Activated T-helper 1 cell treated with Interleukin-2 at 50 U/mL for 16 hours (primary cell): ENCODE measurements at places on chromosomes 4 and X.

GRCh38 chr4:165537028-165537648 is 158.3 kb downstream of the CPE start:
- no peak for DNase-seq

- no peak for DNase-seq
Observed at GRCh38 chrX:38363046-38363445, 10.6 kb downstream of the OTC start.

GRCh38 chrX:20767346-20767745 is 500.6 kb upstream of the RPS6KA3 start:
- no peak for DNase-seq

DNA sequence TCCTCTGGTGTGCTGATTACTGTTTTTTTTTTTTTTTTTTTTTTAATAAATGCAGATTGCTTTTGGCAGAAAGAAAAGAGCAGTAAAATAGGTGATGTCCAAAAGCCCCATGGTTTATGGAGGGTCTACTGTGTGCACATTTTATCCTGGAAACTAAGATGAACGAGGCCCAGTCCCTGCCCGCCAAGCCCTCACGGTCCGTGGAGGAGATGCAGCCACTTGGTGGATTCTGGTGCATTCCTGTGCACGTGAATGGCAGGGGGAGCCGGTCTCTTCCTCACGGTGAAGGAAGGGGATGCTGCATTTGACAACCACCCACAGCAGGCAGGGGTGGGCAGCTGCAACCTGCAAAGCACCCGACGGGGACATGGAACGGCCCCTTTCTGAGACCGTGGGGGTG is 100.2 kb upstream of the AFAP1 start:
- no peak for DNase-seq

DNA sequence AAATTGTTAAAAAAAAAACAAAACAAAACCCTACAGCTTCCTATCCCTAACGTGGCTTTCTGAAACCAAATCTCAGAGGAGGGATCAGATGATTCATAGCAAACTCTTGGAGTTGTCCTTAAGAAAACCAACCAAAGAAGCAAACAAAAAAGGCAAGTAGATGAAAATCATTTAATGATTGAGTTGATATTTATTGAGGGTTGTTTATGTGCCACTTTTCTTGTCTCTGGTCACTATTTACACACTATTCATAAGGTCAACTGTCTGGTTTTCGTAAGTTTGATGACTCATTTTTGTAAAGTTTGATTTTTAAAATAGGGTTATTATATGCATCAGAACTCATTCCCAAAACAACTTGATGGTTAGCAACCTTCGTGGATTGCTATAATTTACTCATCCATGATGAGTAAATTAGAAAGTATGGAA is 133.4 kb downstream of the UNC5C start:
- DNase-seq = no peak

- DNase-seq = no peak
Observed at GRCh38 chr4:153931804-153932203, 142.9 kb upstream of the SFRP2 start.

- DNase-seq = no peak
Observed at GRCh38 chrX:16646366-16647138, 3.4 kb upstream of the S100G start.

DNA sequence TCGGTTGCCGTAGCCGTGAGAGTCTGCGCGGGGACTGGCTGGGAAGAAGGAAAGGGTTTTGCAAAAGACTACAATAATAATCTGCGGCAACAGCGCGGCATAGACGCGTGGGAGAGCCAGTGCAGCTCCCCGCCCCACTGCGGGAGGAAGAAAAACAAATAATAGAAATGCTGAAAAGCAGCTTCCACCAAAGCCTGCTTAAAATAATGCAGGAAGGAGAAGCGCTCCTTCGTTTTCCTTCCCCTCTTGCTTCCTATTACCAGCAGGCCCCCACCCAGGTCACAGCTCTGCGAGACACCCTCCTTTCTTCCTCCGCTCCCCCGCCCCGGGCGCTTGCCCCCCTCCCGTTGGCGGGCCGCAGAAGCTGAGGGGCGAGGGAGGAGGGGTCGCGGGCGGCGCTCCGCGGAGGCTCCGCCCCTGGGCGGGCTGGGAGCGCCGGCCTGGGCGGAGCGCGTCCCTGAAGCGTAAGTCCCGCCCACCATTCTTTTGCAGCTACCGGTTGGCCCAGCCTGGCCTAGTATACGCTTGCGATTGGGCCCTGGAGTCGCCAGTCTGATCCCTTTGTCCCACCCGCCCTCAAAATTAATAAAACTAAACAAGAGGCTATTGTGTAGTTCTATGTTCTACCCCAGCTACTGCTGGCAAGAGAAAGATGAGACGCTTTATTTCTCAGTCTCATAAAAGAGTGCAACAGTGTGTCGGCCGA is 636 bp upstream of the AMOT start:
- peak; percentile 64 for DNase-seq

DNA sequence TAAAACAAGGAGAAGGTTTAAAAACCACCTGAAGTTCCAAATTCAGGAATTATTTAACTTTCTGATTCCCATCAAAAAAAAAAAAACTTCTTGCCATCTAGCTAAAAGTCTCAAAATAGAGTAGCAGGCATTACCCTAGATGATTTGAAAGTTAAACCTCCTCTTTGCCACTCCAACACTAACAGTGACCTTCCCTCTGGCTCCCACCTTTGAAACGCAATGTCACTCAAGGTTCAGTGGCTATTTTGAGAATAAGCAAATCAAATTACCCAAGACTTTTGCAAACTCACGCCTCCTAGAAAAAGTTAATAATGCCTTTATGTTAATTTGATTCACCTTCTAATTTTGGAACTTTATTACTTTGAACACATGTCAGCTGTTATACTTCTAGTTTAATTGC is 103.2 kb downstream of the ARHGAP6 start:
- no peak for DNase-seq

DNA sequence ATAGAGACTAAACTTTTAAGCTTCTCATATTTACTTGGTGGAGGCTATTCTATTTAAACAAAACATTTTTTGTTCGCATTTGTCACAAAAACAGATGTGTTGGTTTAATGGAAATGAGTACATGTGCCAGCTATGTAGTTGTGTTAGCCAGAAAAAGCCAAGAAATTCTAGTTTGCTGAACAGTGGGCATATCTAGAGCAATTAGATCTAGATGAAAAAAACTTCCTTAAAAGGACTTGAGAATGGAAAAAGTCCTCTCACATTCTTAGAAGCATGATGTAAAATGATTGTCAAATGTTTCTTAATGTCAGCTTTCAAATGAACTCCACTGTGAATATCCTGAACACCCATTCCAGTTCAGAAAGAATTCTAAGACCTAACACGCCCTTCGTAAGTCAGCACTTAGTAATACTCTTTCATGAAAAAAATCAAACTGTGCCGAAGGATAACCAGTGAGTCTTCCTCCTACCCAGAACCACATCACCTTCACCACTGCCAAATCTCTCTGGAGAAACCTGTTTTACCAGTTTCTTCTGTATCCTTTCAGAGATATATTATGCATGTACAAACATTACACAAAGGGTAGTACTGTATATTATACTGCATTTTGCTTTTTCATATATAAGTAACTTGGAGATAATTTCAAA is 28.2 kb downstream of the PHKA1 start:
- no peak for DNase-seq

DNA sequence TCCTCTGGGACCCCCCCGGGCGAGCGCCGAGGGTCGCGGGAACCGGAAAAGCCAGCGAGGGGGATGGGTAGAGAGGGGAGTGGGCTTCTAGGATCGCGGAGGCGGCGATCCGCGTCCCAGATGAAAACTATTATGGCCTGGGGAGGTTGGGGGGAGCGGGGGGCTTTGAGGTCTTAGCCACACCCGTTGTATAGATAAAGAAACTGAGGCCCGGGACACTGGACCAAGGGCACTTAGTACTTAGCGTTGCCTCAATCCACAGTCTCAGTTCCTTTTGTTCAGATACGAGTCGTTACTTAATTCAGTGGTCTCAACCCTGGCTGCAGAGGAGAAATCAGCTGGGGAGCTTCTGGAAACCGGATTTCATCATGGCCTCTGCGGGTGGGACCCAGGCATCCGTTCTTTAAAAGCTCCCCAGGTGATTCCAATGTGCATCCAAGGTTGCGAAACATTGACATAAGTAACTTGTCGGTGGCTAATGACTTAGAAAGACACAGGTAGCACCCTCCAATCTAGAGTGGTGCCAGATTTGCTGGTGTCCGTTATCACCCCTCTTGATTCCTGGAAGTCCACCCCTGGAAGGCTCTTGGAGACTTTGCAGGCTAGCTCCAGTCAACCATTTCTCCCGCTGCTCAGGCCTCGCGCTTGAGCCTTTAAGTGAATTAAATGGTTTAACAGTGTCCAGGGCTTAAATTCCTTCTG is 90.7 kb downstream of the GEMIN8 start:
- DNase-seq = no peak

GRCh38 chr4:112994732-112995464 is 54.6 kb upstream of the ANK2 start:
- DNase-seq = no peak

- DNase-seq = no peak
Observed at GRCh38 chr4:94131212-94131611, 76.5 kb upstream of the SMARCAD1 start.

DNA sequence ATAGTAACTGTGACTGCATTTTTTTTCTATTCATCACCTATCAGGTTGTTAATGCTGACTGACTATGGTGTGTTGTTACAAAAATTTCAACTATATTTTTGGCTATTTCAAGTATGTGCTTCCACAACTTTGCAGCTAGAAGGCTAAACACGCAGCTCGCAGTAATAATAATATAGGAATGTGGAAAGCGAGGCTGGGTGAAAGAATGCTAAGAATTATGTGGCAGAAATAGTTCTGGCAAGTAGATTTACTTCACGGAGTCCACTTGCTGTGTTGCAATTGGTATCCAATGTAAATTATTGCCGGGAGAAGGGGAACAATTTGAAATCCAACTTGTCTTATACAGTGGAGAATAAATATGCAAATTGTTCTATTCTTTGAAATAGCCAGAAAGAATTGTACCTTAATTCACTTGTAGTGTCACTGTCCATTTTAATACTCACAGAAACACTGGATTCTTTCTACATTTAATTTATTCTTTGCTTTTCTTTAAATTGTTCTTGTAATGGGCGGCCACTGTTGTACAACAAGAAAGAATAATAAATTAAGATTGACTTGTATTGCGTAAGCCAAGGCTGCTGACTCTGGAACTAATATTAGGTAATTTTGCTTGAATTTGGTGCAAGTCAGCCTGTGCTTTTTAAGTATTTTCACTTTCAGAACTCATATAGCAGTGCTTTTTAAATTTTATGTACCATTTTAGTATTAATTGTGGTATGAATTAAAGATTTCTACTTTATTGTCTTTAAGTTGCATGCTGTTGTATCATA is 154.9 kb downstream of the FRMPD4 start:
- DNase-seq = no peak

GRCh38 chr4:158875026-158875425 is 106.2 kb downstream of the FNIP2 start:
- no peak for DNase-seq

- DNase-seq = no peak
Observed at GRCh38 chrX:22220941-22221340, 51.8 kb upstream of the CBLL2 start.

DNA sequence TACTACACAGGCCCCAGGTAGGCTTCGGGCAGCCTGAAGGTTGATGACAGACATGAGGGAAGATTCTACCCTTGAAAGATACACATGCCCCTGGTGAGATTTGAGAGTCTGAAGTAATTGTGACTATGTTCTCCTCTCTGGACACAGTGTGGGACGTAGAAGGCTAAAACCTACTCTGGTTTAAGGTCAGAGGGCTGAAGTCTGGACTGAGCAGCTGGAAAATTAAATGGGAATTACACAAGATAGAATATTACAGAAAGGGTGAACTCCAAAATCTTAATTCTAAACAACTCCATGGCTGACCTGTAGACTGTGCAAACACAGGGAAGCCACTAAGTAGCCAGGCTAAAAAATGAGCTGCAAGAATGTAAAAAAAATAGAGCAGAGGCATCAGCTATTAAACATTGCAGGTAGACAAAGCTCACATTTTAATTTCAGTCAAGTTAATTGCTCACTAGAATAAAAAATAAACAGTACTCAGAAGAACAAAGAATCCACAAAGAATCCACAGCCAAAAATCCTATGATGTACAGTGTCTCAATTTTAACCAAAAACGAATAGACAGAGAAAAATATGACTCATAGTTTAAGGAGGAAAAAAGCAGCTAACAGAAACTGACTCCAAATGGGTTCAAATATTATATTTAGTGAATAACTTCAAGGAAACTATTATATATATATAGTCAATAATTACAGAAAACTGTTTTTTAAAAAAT is 170.4 kb downstream of the PCDH18 start:
- DNase-seq = no peak

GRCh38 chr4:38176165-38176564 is 216.0 kb downstream of the PTTG2 start:
- no peak for DNase-seq

- DNase-seq = no peak
Observed at GRCh38 chr4:22476011-22476410, 39.9 kb downstream of the ADGRA3 start.

DNA sequence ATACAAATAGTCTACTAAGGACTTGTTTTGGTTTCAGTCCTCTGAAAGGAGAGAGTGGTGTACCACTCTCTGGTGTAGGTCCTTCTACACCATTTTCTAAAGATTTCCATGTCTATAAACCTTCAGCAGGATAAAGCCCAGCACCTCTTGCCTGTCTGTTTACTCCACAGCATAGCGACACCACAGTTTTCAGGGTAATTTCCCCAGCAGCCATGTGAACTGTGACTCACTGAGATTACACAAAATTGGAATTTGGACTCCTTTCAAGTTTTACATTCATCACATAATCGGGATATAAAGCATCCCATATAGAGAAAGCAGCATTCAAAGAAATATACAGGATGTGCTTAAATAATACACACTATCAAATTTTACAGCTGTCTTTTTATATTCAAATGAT is 229.6 kb downstream of the PRDM5 start:
- DNase-seq = no peak

- DNase-seq = no peak
Observed at GRCh38 chr4:7790999-7791398, 148.7 kb downstream of the AFAP1 start.

DNA sequence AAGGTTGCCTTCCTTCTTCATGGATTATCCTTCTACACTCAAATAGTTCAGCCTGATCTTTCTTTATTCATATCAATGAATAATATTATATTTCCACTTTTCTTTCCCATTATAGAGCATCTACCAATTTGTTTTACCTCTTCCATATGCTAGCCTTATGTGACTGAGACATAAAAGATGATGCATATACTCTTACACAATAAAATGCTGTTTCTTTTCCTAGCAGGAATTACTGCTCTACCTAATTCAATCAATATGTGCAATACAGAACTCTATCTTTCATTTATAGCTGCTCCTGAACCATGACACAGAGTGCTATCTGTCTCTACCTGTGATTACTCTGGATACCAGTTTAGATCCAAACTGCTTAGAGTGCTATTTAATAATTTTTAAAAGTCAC is 2334.0 kb downstream of the PCDH7 start:
- DNase-seq = no peak

GRCh38 chrX:2463973-2464676 is 36.7 kb downstream of the DHRSX start:
- no peak for DNase-seq

GRCh38 chr4:18100657-18101056 is 79.1 kb upstream of the LCORL start:
- no peak for DNase-seq

GRCh38 chrX:110222497-110223257 is 95.2 kb downstream of the AMMECR1 start:
- no peak for DNase-seq
